Stimulated activated CD4-positive, alpha-beta T cell treated with anti-CD3 and anti-CD28 coated beads, Interleukin-4, amount 100 ng/mL, for 4 hours (primary cell): ENCODE measurements at places on chromosomes 16 and 17.

- DNase-seq: no peak
Observed at GRCh38 chr17:20924306-20924705, 118.5 kb downstream of the USP22 start.

DNA sequence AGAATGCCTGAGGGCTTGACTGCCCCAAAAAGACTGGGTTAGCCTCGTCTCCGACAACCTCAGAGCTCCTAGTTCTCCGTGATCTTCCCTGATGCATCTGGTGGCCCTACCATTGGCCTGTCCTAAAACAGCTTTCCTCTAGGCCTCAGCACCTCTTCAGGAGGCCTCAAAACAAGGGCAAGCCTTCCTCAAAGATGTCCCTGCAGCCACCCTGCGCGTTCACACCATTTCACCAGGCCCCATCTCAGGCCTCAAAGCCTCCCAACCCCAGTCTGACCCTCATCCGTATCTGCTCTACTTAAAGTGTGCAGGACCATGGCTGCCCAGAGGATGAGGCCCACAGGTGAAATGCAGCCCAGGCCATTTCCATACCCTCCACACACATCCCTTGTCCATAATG lies 7.4 kb downstream of the ALOXE3 start:
- no peak for DNase-seq

- DNase-seq: no peak
Observed at GRCh38 chr16:9996221-9996620, 186.0 kb downstream of the GRIN2A start.

GRCh38 chr16:66801320-66802105 lies at the start of gene TERB1:
TSS of gene TERB1 (minus strand) at chr16:66801584. CDS start at chr16:66796798, 4,786 bp downstream.
- DNase-seq: no peak

DNA sequence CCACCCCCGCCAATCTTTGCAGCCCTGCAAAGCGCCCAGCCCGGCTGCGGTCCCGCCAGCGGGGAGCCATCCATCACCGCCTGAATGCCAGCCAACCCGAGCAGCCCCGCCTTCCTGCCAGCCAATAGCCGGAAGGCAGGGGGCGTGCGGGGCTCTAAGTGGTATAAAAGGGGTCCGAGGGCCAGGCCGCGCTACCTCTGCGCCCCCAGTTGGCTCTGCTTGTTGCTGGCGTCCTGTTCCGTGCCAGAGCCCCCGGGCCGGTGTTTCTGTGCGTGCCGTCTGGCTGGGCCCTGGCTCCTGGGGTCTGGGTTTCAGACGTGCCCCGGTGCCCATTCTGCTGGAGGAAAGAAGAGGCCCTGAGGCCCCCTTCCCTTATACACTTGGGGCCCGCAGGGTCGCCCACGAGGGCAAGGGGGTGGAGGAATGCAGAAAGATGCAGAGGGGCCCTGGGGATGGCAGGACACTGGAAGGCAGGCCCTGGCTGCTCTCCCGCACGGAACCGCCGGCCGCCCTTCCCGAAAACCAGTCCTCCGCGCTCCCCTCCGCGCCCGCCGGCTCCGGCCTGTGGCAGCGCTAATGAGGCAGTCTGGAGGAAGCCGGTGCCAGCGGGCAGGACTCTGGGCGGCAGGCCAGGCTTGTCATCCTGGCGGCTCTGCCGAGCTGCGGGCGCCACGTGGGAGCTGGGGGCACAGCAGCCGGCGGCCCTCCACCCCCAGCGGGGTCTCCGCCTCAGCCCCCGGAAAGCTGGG lies 14.0 kb downstream of the COPZ2 start:
- DNase-seq: peak; percentile 35

GRCh38 chr17:4236456-4236855 lies 27.3 kb downstream of the ANKFY1 start:
- DNase-seq: no peak
